Nucleus accumbens (tissue), 56 donors: ENCODE measurements at places on chromosomes 6 and 20.

DNA sequence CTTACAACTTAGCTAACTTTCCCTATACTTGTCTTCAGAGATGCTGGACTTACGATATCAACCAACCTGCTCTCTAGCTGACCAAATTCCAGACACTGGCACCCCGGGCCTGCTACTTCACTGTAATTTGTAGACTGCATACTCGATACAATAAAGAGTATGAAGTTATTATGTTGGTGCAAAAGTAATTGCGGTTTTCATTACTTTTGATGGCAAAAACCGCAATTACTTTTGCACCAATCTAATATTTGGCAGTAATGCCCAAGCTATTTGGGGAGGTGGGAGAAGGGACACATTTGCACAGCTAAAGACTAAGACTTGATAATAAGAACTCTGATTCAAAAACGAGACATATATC lies 34.9 kb upstream of the ARHGAP18 start:
- no peak for DNase-seq

GRCh38 chr6:23081701-23082100 lies 512.3 kb downstream of the HDGFL1 start:
- no peak for DNase-seq

DNA sequence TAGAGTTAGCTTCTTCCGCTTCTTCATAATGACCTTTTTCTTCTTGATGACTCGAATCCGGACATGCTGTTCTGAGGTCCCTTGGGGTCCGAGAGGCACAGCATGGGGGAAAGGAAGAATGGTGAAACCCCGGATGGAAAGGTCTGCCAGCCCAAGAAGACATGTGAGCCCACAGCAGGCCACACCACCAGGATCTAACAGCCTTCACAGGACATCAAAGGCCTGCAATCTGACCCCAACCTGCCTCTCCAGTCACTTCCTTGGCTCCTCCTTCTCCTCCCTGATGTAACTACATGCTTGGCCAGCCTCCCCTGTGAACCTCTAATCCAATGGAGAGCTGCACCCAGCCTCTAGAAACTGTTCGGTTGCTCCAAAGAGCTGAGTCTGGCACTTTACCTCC lies 1.6 kb downstream of the CPXM1 start:
- no peak for DNase-seq

- DNase-seq: no peak
Measured at GRCh38 chr20:50821994-50822393, 27.1 kb downstream of the BCAS4 start.

DNA sequence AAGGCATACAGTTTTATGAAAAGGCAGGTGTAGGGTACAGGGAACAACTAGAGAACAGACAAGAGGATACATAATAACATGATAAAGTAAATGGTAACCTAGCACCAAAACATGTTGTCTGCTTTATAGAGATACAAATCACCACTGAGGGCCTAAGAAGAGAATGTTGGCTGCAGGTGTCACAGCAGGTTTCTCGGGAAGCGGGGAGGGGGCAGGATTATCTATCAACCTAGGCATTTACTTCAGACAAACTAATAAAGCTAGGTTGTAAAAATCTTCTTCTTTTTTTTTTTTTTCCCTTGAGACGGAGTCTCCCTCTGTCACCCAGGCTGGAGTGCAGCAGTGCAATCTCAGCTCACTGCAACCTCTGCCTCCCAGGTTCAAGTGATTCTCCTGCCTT lies 22.7 kb downstream of the PIM1 start:
- no peak for DNase-seq

DNA sequence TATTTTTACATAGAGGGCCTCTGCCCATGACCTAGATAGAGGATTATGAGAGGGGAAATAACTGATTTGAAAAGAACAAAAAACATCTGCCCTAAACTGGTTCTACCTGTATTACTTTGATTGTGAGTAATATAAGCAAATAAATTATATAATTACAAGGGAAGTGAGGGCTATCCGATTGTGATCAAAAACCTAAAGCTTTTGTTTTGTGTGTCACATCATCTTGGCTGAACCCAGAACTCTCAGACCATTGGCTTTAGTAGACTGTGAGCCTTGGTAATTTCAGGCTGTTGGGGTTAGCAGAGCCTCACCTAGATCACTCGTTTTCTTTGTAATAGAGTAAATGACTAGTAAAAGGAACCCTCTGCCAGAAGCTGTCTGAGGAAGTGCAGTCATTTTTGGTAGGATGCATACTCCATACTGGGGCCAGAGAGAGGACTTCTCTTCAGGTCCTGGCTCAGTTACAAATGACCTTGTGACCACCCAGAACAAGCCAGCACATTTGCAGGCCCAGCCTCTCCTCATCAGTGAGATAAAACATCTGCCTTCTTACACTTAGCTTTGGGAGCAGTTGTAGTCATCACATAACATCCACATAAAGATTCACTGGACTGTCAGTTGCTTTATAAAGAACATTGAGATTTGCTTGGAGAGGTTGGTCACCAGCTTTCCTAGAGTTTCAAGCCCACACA lies 13.5 kb downstream of the STK35 start:
- no peak for DNase-seq

GRCh38 chr20:41734506-41734945 lies 116.3 kb upstream of the CHD6 start:
- no peak for DNase-seq

GRCh38 chr6:11085758-11086435 lies 7.7 kb upstream of the SMIM13 start:
- DNase-seq: no peak

- no peak for DNase-seq
Measured at GRCh38 chr6:16747232-16748024, 13.8 kb downstream of the ATXN1 start.

DNA sequence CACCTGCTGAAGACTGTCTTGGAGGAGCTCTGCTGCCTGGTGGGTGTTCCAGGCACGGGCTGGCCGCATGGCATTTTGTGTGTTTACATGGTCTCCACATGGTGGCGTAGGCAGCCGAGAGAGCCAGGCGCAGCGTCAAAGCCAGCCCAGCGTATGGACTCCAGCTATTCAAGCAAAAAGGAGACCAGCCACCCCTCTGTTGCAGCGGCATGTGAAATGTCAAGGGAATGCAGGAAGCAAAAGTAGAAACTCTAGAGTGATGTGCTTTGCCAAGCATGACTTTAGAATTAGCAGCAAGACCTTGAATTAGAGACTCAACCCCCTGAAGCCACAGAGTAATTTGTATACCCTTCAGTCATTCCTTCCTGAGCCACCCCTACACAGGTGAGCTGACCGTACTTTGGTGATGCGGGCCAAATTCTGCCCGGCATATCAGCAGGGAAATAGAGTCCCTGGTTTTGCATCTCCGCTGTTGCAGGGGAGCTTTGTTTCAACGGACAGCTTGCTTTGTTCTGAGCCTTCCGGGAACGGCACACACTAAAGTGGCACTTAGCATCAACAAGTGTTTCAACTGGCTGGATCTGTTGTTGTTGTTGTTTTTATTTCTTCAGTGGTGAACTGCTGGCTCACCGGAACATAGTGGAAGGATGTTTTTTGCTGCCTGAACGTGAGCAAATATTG lies 48.5 kb downstream of the FNDC1 start:
- no peak for DNase-seq

DNA sequence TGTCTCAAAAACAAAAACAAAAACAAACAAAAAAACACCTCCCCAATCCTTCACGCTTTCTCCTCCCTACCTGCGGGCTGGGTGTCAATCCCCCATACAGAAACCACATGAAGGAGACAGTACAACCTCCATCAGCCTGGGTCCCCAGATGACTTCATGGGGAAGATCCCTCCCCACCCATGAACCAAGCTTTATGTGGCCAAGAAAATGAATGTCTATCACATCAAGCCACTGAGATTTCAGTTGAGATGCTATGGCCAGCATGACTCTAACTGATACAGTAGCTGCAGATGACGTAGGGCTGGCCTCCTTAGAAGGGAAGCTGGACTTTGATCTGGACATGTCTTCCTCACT lies 21.2 kb upstream of the BNIP5 start:
- no peak for DNase-seq

- no peak for DNase-seq
Measured at GRCh38 chr6:43986177-43986825, 141.0 kb downstream of the MRPL14 start.
